Neuronal stem cell (in vitro differentiated cells): ENCODE measurements at places on chromosomes 6 and 20.

DNA sequence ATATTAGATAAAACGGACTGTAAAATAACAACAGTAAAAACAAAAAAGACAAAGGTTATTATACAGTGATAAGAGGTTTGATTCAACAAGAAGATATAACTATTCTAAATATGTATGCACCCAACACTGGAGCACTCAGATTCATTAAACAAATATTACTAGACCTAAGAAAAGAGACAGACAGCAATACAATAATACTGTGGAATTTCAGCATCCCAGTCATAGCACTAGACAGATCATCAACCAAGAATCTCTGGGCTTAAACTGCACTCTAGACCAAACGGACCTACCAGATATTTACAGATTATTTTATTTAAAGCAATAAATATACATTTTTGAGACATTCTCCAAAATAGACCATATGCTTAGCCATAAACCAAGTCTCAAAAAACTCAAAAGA, 263.8 kb downstream of the C6orf118 start:
- no peaks in the 10 kb centered on the region for H3K27me3 ChIP-seq
- no peaks in the 10 kb centered on the region for H3K4me1 ChIP-seq
- H3K36me3 ChIP-seq, result no peaks in the 10 kb centered on the region
- no peak for DNase-seq
- no peak overlapping the region for H3K4me3 ChIP-seq
- H3K27ac ChIP-seq, result no peak overlapping the region

DNA sequence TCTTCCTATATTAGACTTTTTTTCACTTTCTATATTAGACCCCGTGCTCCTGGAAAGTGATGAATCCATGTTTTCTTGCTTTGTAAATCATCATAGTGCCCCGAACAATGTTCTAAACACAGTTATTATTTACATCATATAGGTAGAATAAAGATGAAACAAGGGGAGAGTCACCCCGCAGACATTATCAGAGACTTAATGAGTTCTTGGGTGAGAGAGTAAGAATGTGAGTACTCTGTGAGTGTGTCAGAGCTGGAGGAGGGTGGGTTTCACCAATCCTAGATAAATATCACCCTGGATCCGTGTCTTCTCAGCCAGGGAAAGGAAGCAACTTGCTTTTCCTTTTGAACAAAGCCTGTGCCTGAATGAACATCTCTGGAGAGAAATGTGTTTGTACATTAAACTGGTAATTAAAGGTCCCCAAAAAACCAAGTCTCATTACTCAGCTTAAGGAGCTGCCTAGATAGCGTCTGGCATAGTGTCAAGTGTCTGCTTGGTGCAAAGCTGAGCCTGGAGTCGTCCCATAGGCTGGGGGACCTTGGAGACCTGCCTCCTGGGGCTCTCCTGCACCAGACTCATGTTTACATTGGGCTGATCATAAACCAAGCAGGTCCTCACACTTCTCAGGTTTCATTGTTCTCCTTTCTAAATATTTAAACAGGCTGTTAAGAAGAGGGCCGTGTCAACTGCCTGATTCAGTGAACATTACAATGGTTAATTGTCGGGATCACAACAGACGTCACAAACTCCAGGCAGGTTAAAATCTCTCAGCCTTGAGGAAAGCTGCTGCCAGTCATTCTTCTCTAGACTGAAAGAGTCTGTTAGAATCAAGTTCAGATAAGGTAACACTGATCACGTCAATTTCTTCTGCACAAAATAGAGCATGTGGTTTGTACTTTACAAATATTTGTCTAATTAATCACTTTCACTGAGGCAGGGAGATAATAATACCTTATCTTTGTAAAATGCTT, 179.7 kb upstream of the MYLIP start:
- H3K27ac ChIP-seq, result no peak overlapping the region
- H3K4me3 ChIP-seq, result no peak overlapping the region
- H3K27me3 ChIP-seq, result no peaks in the 10 kb centered on the region
- H3K36me3 ChIP-seq, result no peaks in the 10 kb centered on the region
- H3K4me1 ChIP-seq, result no peaks in the 10 kb centered on the region

DNA sequence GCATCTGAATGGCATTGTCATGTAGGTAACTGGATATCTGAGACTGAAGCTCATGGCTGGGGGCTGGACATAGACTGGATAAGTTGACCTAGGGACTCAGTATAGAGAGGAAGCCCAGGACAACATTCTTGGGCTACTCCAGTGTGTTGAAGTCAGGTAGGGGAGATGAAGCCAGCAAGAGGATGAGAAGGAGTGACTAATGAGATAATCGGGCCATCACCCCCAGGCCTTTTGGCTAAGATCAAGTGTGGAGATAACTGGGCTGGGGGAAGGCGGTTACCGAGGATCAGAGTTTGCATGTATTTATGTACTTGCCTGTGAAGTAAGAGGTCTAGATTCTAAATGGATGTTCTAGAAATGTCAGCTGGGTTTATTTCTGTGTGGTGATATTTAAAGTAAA, 73.4 kb downstream of the ELOVL2 start:
- DNase-seq, result no peak
- H3K27me3 ChIP-seq, result no peaks in the 10 kb centered on the region
- no peaks in the 10 kb centered on the region for H3K36me3 ChIP-seq
- H3K4me1 ChIP-seq, result no peaks in the 10 kb centered on the region

DNA sequence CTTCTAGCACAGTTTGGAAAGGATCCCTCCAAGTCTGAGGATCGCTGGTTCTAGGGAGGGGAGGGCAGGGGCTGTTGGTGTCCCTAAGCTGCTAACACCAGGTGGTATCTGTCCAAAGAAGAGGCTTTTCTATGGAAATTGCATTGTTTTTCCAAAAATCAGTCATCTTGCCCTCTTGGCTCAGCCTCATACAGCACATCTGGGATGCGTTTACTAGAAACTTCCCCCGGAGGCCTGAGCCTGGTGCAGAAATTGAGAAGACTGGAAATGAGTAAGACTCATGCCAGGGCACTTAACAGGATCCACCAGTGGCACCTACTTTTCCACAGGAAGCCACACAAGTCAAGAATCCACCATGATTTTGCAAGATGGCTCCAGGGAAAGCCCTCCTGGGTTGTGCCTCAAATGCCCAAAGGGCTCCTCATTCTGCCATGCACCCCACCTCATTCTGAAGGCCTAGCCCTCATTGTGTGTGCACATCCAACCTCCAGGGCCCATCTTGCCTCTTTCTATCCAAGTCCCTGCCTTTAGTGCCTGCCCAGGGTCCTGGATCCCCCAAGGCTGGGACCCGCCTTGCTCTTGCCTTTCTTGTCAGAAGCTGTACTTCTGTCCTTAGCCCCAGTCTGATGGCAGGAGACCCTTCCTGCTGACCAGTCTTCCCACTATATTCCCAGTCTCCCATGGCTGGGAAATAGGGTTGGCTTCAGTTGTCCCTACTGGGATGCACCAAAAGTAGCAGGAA, 97.6 kb downstream of the MRPL14 start:
- H3K4me3 ChIP-seq, result no peak overlapping the region
- H3K27ac ChIP-seq, result no peak overlapping the region
- DNase-seq, result no peak
- peaks cover 18% of the 10 kb centered on the region for H3K27me3 ChIP-seq

DNA sequence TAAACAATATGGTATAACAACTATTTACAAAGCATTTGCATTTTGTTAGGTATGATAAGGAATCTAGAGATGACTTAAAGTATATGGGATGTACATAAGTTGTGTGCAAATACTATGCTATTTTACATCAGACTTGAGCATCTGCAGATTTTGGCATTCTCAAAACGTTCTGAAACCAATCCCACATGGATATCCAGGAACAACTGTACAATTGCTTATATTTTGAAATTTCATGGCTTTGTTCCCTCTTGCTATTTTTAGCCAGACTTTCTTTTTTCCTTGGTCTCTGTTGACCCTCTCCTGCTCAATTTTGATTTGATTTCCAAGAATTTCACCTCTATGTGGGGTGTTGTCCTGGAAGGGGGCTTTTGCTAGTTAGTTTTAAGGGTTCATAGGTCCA, 32.9 kb upstream of the UST start:
- no peak overlapping the region for H3K27ac ChIP-seq
- H3K27me3 ChIP-seq, result no peaks in the 10 kb centered on the region

DNA sequence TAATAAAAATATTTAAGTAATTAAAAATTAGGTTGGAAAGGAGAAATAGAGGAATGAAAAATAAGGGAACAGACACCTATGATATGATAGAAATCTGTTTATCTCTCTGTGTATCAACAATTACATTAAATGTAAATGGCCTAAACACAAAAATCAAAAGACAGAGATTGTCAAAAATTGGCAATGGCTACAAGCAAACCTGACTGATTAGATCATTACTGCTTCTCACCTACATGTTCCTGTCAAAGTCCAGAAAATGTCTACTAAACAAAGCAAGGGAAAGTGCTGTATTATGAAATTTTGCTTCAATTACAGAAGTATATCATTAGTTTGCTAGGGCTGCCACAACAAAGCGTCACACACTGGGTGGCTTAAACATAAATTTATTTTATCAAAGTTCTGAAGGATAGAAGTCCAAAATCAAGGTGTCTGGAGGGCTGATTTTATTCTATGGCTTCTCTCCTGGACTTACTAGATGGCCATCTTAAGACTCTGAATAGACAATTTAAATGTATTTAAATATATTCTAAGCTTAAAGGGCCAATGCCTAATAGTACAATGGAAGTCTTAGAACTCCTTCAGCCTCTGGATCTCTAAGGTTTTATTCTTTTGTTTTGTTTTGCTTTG, 6.3 kb downstream of the ME1 start:
- H3K27ac ChIP-seq, result no peak overlapping the region
- no peaks in the 10 kb centered on the region for H3K4me1 ChIP-seq
- no peaks in the 10 kb centered on the region for H3K36me3 ChIP-seq
- no peak for DNase-seq
- no peak overlapping the region for H3K4me3 ChIP-seq

GRCh38 chr6:169782966-169783365, 31.5 kb downstream of the ERMARD start:
- peaks cover 2% of the 10 kb centered on the region for H3K36me3 ChIP-seq
- no peak overlapping the region for H3K4me3 ChIP-seq
- H3K27ac ChIP-seq, result no peak overlapping the region
- no peaks in the 10 kb centered on the region for H3K4me1 ChIP-seq

- no peak overlapping the region for H3K27ac ChIP-seq
- no peaks in the 10 kb centered on the region for H3K4me1 ChIP-seq
- no peak for DNase-seq
- no peaks in the 10 kb centered on the region for H3K27me3 ChIP-seq
Observed at GRCh38 chr6:100346203-100346602, 118.5 kb downstream of the SIM1 start.
